Left renal pelvis (tissue), 4 donors: ENCODE measurements at places on chromosomes 13 and 19.

DNA sequence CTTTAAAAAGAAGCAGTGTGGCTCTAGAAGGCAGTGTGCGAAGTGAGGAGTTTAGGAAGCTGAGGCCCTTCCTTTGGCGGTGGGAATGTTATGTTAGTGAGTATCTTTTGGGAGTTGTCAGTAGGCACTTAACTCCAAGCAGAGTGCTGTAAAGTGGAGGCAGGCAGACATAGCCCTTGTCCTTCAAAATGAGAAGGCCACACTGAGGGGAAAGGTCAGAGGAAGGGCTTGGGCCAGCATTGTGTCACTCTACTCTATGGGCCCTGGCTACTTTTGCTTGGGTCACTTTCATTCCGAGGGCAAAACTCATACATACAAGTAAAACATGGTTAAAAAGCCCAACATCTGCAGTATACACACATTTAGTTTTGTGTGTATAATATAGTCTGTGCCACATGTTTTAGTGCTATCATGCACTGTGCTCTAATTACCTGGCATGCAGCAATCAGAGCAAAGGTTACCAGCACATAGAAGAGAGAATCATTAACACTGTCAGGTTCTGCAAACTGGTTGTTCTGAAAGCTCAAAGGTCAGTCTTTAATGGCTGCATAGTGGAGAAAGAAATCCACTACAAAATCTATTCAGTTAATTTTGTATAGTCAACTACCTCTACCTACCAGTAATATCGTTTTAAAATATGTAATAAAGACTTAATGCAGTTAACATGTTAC lies 64.4 kb downstream of the WASF3 start:
- no peak for DNase-seq

- no peak for DNase-seq
These were observed 1120.7 kb downstream of the DIAPH3 start for GRCh38 chr13:59043016-59043415.

DNA sequence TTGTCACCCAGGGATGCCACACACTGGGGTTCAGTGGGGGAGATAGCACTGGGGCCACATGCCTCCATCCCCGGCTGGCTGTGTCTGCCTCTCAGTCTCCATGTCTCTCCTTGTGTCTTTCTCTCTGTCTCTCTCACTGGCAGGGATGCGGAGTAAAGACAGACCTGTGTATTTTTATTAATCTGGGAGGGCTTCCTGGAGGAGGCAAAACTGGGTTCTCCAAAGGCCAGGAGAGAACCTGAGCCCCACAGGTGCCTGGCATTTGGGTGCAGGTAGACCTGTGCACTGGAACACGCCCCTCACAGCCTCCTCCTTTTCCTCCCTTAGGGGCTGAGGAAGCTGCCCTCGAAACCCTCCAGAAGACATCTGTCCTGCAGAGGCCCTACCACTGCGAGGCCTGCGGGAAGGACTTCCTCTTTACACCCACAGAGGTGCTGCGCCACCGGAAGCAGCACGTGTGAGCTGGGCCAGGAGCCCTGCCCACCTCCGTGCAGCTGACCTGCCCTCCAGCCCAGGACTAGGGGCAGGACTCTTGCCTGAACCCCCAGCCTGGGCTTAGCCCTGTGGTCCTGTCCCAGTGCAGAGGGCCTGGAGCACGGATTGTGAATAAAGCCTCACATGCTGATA lies 32.7 kb downstream of the DHX34 start:
- DNase-seq, result no peak

GRCh38 chr13:20901668-20902437 lies 693 bp downstream of the XPO4 start:
- DNase-seq, result no peak

DNA sequence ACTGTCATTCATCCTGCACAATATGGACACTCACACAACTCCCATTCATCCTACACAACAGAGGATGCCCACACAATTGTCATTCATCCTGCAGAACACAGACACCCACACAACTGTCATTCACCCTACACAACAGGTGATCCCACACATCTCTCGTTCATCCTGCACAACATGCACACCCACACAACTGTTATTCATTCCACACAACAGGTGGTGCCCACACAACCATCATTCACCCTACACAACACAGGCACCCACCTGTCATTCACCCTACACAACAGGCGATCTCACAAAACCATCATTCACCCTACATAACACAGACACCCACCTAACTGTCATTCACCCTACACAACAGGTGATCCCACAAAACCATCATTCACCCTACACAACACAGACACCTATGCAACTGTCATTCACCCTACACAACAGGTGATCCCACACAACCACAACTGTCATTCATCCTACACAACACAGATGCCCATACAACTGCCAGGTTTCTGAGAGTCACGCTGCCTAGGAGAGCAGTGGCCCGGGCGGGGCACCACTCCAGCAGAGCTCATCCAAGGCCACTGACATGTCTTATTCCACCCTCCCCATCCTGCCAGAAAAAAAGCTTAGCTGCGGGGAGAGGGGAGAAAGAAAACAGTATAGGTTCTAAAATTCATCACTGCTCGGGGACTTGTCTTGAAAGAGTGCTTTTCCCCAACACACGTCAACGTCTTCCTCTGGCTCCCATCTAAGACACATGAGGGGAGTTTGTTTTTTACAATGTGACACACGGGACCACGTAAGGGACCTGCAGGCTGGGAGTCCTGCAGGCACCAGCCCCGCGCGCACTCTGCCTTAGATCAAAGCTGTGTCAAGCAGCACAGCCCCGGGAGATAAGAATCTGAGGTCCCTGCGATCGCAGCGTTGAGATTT lies 44.0 kb downstream of the KLF2 start:
- no peak for DNase-seq

DNA sequence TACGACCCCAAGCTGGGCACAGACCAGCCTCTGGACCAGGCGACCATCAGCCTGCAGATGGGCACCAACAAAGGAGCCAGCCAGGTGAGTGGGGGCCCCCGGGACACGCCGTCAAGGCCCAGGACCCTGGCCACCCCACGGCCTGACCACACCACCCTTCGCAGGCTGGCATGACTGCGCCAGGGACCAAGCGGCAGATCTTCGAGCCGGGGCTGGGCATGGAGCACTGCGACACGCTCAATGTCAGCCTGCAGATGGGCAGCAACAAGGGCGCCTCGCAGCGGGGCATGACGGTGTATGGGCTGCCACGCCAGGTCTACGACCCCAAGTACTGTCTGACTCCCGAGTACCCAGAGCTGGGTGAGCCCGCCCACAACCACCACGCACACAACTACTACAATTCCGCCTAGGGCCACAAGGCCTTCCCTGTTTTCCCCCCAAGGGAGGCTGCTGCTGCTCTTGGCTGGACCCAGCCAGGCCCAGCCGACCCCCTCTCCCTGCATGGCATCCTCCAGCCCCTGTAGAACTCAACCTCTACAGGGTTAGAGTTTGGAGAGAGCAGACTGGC lies 9.6 kb downstream of the ELOF1 start:
- no peak for DNase-seq

- DNase-seq, result no peak
These were observed 219.1 kb downstream of the IRS2 start for GRCh38 chr13:109567315-109567714.

DNA sequence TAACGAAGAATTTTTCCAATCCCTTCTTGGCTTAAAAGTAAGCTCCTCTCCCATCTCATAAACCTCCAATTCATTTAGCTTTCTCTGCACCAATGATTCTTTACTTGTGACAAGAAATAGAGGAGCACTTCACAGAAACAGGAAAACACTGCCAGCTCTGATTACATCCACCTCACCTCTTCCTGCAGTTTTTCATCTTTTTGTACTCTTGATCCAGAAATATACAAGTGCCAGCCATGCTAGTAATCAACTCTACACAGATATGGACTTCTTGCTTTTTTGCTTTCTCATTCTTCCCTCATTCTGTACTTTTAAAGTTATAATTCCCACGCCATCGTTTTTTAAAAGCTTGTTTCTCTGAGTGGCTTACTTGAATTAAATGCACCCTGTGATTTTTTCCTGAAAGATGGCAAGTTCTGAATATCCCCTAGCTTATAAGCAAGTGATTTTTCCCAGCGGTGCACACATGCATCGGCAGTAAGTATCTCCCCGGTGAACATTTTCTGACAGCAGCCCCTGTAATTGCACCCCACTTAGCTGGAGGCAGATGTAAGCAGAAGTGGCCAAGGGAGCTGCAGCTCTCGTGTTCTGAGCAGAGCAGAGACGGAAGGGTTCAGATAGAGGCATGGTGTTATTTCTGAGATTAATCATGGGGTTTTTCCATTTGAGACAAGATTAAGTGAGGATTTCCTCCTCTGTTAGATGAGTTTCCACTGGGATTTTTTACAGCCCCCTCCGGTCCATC lies 340.7 kb downstream of the SLC7A1 start:
- DNase-seq, result no peak

DNA sequence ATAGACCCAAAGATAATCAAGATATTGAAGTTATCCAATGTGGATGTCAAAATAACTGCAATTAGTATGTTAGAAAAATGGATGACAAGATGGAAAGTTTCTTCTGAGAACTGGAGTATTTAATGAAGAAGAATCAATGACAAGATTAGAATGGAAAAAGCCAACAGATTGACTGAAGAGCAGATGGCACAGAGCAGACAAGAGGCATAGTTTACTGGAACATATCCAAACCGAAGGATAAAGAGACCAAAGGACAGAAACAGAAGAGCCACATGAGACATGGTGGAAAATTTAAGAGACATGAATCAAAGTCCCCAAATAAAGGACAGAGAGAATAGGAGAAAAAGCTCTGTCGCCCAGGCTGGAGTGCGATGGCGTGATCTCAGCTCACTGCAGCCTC lies 89.6 kb upstream of the RXFP2 start:
- DNase-seq, result no peak
